ENCODE measurements at places on chromosomes 16 and 17.

- no peak for DNase-seq
Measured at GRCh38 chr16:72210555-72210954, 38.6 kb upstream of the PMFBP1 start.

- no peak for DNase-seq
Measured at GRCh38 chr17:8015236-8015956, 13.0 kb downstream of the GUCY2D start.

- DNase-seq = no peak
Measured at GRCh38 chr16:28958216-28958615, 7.5 kb downstream of the NFATC2IP start.

GRCh38 chr17:74604761-74605160, 12.7 kb upstream of the CD300LD start:
- DNase-seq = no peak

- no peak for DNase-seq
Measured at GRCh38 chr16:51553314-51553713, 402.2 kb upstream of the SALL1 start.

DNA sequence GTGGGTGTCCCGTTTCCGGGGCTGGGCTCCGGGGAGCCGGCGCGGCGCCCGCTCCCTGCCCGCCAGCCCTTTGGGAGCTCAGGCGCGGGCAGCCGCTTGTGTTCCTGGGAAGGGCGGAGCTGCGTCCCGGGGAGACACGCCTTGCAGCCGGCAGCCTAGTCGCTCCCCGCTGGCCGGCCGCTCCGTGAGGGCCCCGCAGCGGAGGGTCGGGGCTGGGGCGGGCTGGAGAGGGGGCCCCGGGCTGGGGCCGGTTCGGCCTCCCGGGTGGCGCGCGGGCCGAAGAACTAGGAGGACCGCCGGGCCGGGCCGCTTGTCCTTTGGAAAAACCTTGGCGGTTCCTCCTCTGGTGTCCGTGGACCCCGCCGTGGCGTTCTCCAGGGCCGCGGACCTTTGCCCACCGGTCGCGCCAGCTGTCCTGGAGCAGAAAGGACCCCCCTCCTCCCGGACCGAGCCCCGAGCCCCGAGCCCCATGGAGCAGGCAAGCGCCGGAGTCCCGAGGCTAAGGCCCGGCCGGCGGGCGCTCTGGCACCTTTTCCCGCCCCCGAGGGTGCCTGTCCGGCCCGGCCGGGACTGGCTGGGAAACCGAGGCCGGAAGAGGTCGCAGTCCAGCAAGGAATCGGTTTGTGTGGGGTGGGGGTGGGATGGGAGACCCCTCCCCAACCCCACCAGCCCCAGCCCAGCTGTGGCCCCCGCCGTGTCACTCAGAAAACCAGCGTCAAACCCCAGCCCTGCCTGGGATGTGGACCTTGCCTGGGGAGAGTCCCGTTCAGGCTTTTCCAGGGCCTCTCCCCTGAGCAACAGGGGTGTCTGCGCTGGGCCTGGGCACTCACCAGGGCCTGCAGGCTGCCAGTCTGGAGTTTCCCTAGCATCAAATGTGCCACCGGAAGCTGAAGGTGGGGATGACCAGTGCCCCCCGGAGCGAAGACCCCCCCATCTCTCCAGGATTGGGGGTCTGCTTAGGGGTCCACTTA, 6.8 kb upstream of the TBC1D3B start:
- DNase-seq = peak; percentile 66

- DNase-seq = no peak
Measured at GRCh38 chr17:703081-703875, 11.4 kb downstream of the VPS53 start.

DNA sequence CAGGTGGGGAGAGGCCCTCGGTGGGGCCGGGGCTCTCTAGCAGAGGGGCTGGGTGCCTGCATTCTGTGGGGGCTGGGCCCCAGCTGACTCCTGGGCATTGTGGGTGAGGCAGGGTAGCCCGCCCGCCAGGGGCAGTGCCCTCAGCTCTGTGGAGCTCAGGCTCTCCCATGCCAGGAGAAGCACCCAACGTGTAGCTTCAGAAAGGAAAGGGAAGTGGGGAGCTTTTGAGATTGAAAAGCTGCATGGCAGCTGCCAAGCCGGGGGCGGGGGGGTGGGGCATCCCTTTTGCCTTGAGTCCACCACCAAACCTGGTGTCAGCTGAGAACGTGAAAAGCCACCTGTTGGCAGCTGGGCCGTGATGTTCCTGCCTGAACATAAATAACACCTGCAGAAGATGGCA, 192.1 kb upstream of the CIBAR2 start:
- DNase-seq = no peak

Data from left ventricle myocardium inferior (tissue), 1 donor.